ENCODE measurements at places on chromosomes 2 and 18.

DNA sequence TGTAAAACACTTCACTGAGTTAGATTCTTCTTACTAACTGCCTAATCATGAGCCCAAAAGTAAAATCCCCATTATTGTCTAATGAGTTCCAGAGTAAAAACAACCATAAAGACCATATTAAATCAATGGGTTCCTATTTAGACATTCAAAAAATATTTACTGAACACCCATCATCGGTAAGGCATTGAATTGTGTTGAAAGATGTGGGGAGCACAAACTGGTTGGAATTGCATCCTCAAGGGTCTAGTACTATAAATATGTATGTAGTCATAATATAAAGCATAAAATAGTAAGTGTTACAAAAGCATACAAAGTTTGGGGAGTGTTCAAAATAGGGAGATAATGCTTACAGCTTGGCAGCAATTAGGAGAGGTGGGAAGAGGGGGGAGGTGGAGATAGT lies 3.0 kb upstream of the MARCHF4 start:
- DNase-seq = no peak

GRCh38 chr2:234348081-234348480 lies 148.8 kb downstream of the ARL4C start:
- no peak for DNase-seq

DNA sequence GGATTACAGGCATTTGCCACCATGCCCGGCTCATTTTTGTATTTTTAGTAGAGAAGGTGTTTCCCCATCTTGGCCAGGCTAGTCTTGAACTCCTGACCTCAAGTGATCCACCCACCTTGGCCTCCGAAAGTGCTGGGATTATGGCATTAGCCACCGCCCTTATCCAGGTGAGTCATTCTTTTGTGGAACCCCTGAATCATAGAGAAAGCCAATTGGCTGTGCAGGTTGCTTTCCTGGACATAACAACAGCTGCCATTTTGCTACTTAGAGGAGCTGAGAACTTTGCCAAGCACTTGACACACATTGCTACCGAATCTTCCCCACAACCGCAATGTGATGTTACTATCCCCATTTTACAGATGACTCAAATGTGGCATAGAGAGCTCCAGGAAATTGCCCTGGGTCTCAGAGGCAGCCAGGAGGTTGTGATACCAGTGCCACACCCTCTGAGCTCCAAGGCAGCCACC lies 36.0 kb downstream of the SETBP1 start:
- no peak for DNase-seq

- no peak for DNase-seq
Measured at GRCh38 chr2:23456881-23457760, 72.1 kb downstream of the KLHL29 start.

DNA sequence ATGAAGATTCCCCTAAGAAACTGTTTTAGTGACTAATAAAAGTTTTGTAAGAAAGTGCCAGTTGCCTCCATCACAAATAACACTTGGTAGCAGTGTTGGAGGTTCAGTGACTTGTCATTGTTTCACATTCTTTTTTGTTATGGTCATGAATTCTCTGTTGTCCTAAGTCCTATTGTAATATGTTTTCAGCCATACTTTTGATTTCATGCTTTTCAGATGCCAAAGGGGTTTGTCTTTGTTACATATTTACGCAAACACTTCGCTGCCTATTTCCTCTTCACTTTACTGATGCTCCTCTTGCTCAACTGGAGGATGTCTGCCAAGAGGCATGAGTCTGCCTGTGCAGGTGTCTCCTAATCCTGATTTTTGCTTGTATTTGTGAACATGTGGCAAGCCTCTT lies 66.6 kb downstream of the PHLPP1 start:
- DNase-seq = no peak

GRCh38 chr2:222561817-222562645 lies 93.9 kb downstream of the FARSB start:
- peak; percentile 18 for DNase-seq

DNA sequence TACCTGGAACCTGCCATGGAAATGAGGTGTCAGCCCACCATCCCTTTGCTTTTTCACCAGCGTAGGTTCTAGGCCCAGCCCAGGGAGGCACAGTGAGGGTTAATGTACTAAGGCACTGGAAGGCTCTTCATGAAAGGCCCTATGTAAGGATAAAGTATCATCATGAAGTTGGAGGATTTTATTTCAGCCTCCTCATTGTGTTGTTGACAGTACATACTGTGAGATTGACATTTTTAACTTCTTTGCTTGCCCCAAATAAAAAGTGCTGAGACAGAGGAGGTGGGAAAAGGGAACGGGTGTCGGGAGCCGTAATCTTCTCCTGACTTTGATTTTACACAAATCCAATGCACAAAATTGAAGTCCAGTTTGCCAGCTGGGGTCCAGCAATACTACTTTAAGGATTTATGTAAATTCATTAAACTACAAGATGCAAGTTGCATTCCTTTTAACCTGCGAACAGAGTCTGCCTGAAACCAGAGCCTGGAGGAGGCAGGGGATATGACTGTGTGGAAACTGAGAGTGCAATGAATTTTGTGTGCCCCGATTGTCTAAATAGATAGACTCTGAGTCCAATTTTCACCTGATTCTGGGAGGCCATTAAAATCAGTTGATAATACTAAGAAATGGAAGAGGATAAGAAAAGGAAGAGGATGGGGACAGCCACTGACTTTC lies 5.4 kb upstream of the NCKAP5 start:
- no peak for DNase-seq

DNA sequence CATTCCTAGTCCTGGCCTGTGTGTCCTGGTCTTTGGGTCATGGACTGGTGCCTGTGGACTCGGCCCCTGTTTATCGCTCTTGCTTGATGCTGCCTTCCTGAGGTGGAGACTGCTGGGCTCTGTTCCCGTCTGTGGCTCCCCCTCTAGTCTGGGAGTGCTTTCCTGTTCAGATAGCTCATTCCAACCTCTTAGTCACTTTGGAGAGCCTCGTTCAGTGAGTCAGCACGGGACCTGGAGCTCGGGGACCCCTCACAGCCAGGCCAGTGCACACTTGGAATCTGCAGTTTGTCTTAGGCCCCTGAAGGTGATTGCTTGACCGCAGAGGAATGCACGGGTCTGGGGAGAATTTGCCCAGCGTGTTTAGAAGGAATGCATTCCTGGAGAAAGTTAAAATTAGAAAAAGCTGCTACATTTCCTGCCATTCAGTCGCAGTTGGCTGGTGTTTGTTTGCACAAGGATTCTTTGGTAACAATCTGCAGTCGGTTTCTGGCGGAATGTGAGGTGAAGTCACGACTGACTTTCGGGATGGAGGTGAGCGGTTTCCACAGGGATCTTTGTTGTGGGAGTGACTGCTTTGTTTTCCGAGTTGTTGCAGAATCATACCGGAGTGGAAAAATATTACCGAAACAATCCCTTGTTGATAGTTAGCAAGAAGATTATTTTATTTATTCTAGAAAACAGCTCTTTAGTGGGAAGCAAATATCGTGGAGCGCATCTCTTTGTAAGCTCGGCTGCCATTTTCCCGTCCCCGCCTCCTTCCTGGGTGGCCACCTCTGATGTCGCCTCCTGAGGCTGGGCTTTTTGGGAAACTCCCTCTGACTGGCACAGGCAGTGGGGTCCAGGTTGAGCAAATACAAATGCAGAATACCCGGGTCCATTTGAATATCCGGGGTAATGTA lies 29.6 kb downstream of the SH3BP4 start:
- DNase-seq = no peak

- no peak for DNase-seq
Measured at GRCh38 chr2:219025637-219026585, 15.4 kb downstream of the CFAP65 start.

GRCh38 chr2:197871780-197872456 lies 67.5 kb downstream of the PLCL1 start:
- no peak for DNase-seq

DNA sequence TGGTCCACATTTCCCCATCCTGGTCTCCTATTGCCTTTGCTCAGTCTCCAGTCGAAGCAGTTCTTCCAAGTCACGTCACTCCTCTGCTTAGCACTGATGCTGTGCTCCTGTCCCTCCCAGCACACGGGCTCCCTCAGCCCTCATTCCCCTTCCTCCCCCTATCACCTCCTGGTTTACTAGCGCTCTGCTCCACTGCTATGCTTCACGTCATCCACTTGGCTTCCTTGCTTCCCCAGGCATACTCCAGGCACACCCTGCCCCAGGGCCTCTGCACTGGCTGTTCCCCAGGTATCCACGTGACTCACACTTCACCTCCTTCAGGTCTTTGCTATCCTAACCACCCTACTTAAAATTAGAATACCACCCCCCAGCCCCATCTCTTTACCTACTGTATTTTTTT lies 269.3 kb downstream of the GLI2 start:
- DNase-seq = no peak

GRCh38 chr2:11867926-11868325 lies 121.5 kb downstream of the LPIN1 start:
- DNase-seq = no peak

- DNase-seq = no peak
Measured at GRCh38 chr18:28123401-28124030, 53.4 kb downstream of the CDH2 start.

DNA sequence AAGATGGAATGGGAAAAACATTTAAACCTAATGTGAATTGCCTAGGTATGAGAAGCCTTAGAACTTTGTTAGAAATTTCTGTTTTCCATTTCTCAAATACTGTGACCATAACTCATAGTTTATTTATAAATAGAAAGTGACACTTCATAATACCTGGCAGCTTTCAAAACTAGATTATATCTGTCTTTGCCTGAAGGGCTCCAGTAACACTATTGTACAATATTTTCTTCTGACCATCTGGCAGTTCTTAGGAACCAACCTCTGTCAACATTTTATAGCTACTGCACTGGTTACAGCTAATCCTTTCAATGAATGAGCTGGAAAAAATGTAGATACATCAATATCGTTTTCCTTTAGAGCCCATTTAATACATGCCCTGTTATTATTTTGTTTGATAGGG lies 237.4 kb downstream of the CAMKMT start:
- no peak for DNase-seq

GRCh38 chr18:9911226-9911625 lies 2.6 kb upstream of the VAPA start:
- DNase-seq = no peak

DNA sequence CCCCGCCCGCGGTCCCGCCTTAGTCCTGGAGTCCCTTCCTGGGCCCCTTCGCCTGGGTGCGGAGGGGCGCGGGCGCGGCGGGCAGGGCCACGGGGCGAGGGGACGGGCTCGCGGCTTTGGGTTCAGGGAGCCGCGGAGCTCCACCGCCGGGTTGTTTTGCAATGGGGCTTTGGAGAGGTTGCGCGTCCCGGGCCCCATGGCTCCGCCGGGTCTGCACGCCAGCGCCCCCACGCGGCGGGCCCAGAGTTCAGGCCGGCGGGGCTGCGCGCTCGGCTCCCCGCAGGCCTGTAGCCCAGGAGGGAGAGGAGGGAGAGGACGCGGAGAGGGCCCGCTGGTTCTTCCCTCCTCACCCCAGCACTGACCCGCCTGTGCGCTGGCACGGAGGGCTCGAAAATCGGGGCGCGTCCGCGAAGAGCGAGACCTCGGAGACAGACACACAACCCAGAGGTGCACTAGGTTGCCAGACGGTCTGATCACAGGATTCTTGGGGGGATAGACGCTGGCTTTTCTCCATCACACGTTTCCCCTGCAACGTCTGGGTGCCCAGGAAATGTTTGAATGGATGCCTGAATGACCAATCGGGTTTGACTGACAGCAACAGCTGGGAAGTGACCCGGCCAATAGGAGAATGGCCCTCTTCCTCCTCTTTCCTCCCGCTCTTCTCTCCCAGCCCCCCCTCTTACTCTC lies 4.9 kb upstream of the SIX2 start:
- DNase-seq = no peak

GRCh38 chr2:1553671-1554295 lies 140.5 kb downstream of the TPO start:
- no peak for DNase-seq

DNA sequence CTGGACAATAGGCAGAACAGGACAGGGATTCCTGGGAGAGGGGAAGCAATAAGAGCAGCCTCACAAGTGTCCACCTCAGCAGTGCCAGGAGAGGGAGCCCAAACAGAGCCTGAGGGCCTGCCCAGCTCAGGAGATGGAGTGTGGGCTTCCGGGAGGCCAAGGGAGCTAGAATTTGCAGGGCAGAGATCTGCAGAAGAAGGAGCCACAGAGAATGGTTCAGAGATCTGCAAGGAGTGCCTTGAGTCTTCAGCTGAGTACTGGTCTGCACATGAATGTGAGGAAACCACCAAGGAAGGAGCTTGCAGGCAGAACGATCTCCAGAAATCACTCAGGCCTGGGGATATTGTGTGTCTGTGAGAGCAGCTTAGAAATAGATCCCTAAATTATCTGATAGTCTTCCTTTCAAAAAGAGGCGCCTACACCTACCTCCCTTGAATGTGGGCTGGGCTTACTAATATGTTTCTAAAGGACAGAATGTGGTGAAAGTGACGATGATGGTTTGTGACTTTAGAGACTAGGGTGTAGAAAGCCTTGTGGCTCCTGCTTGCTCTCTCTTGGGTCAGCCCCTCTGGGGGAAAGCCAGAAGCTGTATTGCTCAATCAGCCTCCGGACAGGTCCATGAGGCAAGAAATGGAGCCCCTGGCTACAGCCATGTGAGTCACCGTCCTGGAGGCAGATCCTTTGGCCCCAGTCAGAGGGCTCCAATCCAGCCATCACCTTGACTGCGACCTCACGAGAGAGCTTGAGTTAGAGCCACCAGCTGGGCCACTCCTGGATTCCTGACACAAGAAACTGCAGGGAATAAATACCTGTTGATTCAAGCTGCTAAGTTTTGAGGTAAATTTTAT lies 7.6 kb upstream of the LPIN1 start:
- no peak for DNase-seq

- no peak for DNase-seq
Measured at GRCh38 chr2:96848264-96848663, 4.4 kb upstream of the ANKRD23 start.

DNA sequence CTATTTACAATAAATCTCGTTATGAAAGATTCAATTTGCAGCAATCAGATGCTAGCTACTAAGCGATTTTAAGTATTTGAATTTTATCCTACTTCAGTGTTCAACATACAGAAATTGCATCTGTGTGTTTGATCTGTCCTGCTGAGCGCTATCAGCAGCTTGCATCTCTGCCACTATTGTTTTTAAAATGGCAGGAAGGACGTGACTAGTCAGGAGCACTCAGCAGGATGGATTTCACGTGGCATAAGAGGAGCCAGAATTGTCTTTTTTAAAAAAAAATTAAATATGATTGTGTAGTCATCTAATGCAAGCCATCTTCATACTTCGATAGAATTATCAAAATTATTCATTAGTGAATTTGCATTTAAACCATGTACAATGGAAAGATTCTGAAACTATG lies 2.8 kb upstream of the KLHL14 start:
- DNase-seq = no peak

DNA sequence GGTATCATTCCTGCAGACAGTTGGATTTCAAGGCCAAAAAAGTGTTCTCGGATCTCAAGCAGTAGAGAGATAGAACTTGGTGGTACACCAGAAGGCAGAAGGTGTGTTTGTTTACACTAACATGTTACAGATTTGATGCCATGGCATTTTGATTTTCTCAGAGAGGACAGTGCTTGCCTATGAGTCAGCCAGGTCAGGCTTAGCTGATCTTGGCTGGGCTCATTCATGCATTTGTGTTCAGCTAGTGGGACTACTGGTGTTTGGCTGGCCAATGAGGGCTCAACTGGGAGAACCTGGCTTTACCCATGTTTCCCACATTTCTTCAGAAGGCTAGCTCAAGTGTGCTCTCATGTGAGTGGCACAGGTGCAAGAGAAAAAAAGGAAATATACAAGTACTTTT lies 162.0 kb downstream of the C1D start:
- DNase-seq = no peak

GRCh38 chr18:66344227-66344626 lies 259.7 kb downstream of the CDH19 start:
- peak; percentile 29 for DNase-seq

GRCh38 chr2:147760984-147761383 lies 83.8 kb upstream of the ACVR2A start:
- DNase-seq = no peak

All from NCI-H187 (cell line).